ENCODE measurements at places on chromosomes 5 and 9.

GRCh38 chr5:3351581-3352442 lies 243.8 kb upstream of the IRX1 start:
- H3K27me3 ChIP-seq = no peaks in the 10 kb centered on the region
- no peak for DNase-seq
- H3K4me3 ChIP-seq = no peak overlapping the region
- H3K4me1 ChIP-seq = no peaks in the 10 kb centered on the region
- H3K36me3 ChIP-seq = no peaks in the 10 kb centered on the region

- H3K36me3 ChIP-seq = no peaks in the 10 kb centered on the region
- H3K4me1 ChIP-seq = no peaks in the 10 kb centered on the region
- no peak for DNase-seq
- no peaks in the 10 kb centered on the region for H3K27me3 ChIP-seq
- H3K27ac ChIP-seq = no peak overlapping the region
Measured at GRCh38 chr5:114467729-114468128, 105.9 kb downstream of the KCNN2 start.

DNA sequence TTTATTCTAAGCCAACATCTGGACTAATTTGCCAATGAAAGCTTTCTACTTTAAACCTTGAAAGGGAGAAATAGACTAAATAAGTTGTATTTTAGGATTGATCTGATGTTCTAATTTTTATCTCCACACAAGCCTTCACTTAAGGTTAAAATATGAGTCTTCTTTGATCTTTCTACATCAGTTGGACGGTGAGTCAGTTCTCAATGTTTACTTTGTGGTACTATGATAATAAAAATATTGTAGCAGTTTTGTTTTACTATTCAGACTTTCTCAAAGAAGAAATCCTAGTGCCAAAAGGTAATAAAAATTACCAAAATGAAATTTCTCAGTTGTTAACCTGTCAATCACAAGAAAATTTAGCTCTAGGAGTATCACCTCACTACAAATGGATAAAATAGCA lies 203.5 kb upstream of the RGMB start:
- H3K27me3 ChIP-seq = no peaks in the 10 kb centered on the region
- no peak overlapping the region for H3K4me3 ChIP-seq
- no peaks in the 10 kb centered on the region for H3K36me3 ChIP-seq
- no peaks in the 10 kb centered on the region for H3K4me1 ChIP-seq
- DNase-seq = no peak
- H3K27ac ChIP-seq = no peak overlapping the region

GRCh38 chr9:84773022-84773421 lies 103.5 kb downstream of the NTRK2 start:
- DNase-seq = no peak
- H3K4me3 ChIP-seq = no peak overlapping the region
- H3K4me1 ChIP-seq = no peaks in the 10 kb centered on the region

DNA sequence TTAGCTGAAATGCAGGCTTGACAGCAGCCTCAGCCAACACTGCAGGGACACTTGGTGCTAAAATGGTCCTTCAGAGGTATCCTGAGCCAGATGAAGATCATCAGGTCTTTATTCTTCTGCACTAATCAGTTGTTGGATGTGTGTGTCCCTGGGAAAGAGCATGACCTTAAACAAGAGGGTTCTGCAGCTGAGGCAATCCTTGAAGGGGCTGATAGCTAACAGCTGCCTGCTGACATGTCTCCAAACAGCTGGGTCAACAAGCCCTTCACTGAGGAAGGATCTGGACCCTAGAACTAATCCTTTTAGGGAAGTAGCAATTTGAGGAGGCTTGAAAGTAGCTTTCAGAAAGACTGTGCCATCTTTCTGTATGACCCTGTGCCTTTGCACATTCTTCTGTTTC lies 376.3 kb upstream of the ACTBL2 start:
- H3K4me1 ChIP-seq = no peaks in the 10 kb centered on the region
- no peak overlapping the region for H3K4me3 ChIP-seq
- no peaks in the 10 kb centered on the region for H3K36me3 ChIP-seq
- H3K27ac ChIP-seq = no peak overlapping the region

DNA sequence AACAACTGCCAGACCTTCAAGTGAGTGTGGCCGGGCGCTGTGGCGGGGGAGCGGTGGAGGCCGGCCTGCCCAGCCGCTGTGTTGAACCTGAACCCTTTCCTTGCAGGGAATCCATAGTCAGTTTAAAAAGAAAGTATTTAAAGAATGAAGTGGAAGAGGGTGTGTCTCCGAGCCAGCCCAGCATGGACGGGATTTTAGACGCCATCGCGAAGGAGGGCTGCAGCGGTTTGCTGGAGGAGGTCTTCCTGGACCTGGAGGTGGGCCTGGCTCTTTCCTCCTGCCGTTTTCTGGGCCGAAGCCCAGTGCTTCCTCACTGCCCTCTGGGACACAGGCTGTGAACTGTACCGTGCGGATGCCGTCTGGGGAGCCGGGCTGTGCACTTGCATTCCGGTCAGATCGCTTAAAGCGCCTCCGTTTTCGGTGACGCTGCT lies 19.1 kb downstream of the EXOC3 start:
- peak overlapping the region; percentile 94 for H3K27ac ChIP-seq
- peaks cover 61% of the 10 kb centered on the region for H3K4me1 ChIP-seq
- peaks cover 68% of the 10 kb centered on the region for H3K36me3 ChIP-seq

- no peak for DNase-seq
- H3K36me3 ChIP-seq = no peaks in the 10 kb centered on the region
- no peak overlapping the region for H3K27ac ChIP-seq
- peaks cover 5% of the 10 kb centered on the region for H3K27me3 ChIP-seq
- no peaks in the 10 kb centered on the region for H3K4me1 ChIP-seq
Measured at GRCh38 chr9:93191354-93191660, 7.4 kb downstream of the WNK2 start.

GRCh38 chr5:43694027-43694426 lies 91.0 kb downstream of the NNT start:
- H3K4me3 ChIP-seq = no peak overlapping the region
- H3K27me3 ChIP-seq = no peaks in the 10 kb centered on the region
- no peak for DNase-seq

- no peak overlapping the region for H3K27ac ChIP-seq
- no peaks in the 10 kb centered on the region for H3K27me3 ChIP-seq
- H3K4me3 ChIP-seq = no peak overlapping the region
- H3K4me1 ChIP-seq = no peaks in the 10 kb centered on the region
- no peaks in the 10 kb centered on the region for H3K36me3 ChIP-seq
- no peak for DNase-seq
Measured at GRCh38 chr5:64526734-64527439, 21.1 kb downstream of the RGS7BP start.

- H3K4me3 ChIP-seq = peak overlapping the region; percentile 74
- no peaks in the 10 kb centered on the region for H3K27me3 ChIP-seq
- peak overlapping the region; percentile 74 for H3K27ac ChIP-seq
Measured at GRCh38 chr5:74685979-74686631, 1.1 kb downstream of the HEXB start.

DNA sequence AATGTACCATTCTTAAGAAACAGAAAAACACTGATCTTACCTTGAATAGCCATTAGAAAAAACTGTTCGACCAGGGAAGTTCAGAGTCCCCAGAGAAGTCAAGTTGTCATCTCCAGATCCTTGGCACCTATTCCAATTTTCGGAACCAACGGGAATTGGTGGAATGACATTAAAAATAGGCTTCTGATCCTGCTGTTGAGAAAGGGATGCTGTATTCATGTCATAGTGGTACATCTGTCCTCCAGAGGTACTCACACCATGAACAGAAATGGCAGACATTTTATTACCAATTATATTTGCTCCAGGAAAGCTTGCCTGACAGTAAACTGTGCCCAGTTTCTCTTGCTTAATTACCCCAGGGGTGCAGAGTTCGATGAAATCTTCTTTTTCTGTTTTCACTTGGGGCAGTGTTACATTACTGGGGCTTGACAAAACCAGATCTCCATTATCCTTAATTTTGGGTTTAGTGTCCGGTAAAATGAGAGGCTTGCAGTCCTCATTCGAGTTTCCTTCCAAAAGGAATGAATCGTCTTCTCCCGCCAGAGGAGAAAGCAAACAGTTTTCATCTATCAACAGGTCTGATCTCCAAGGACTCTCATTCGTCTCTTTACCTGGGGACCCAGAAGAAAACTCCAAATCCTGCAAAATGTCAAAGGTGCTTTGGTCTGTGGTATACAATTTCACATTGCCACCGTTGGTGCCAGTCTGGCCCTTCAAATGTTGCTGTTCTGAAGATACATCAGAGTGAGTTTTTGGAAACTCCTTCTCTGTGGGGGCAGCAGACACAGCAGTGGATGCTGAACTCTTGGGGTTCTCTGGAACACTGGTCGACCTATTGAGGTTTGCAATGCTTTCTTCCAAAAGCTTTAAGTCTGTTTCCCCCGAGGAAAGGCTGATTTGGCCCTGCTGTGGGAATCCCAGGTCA lies 3.6 kb downstream of the NR3C1 start:
- peak overlapping the region; percentile 36 for H3K27ac ChIP-seq
- H3K4me1 ChIP-seq = peaks cover 56% of the 10 kb centered on the region
- H3K27me3 ChIP-seq = no peaks in the 10 kb centered on the region
- peaks cover 34% of the 10 kb centered on the region for H3K36me3 ChIP-seq
- peak overlapping the region; percentile 93 for H3K4me3 ChIP-seq

GRCh38 chr5:159184858-159185381 lies 24.4 kb downstream of the RNF145 start:
- no peaks in the 10 kb centered on the region for H3K27me3 ChIP-seq
- peak overlapping the region; percentile 84 for H3K27ac ChIP-seq
- no peak overlapping the region for H3K4me3 ChIP-seq
- peaks cover 74% of the 10 kb centered on the region for H3K4me1 ChIP-seq

DNA sequence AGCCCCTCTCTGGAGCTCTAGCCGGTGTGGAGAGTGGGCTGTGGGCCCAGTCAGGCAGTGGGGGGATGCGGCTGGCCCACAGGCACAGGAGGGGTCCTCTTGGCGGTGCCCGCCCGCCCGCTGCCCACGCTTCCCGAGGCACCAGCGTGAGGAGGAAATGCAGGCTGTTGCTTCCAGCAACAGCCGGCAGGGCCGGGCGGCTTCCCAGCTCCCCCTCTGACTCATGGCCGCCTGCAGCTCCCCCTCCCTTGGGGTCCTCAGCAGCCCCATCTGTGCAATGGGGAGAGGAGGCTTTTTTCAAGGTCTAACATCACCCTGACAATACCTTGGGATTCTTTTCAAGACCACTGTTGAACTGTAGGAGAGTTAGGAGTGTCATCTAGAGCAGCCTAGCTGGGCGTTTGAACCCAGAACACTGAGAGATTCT lies 10.4 kb downstream of the CXXC5 start:
- H3K27me3 ChIP-seq = peaks cover 4% of the 10 kb centered on the region
- H3K27ac ChIP-seq = peak overlapping the region; percentile 16
- no peaks in the 10 kb centered on the region for H3K36me3 ChIP-seq
- DNase-seq = no peak
- peaks cover 35% of the 10 kb centered on the region for H3K4me1 ChIP-seq
- H3K4me3 ChIP-seq = no peak overlapping the region

- H3K4me1 ChIP-seq = no peaks in the 10 kb centered on the region
- peaks cover 1% of the 10 kb centered on the region for H3K27me3 ChIP-seq
- H3K27ac ChIP-seq = no peak overlapping the region
- no peak for DNase-seq
Measured at GRCh38 chr9:110984890-110985437, 53.3 kb downstream of the LPAR1 start.

DNA sequence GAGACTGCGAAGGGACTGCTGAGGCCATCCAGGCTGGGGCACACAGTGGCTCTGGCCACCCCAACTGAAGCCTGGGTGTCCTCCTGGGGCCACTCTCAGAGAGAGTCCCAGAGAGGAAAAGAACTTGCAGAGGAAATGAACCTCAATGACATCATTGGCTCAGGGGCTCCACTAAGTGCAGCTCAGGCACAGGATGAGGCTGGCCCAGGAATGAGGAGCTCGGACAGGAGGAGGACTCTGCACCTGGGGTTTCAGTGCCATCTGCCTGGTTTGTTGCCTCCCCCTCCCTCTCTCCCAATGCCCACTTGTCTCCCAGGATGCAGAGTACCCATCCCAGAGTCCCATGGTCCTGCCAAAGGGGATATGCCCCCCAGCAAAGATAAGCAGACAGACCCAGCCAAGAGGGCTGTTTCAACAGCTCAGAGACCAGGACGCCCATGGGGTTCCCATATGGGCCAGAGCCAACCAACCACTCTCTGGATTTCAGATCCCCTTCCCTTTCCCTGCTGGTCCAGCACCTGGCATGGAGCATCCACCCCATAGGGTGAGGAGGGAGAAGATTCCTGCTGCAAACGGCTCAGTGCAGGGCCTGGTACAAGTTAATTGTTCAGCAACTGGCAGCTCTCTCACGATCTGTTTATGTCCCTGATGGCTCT lies 26.9 kb upstream of the OLFM1 start:
- H3K4me3 ChIP-seq = no peak overlapping the region
- no peak for DNase-seq
- H3K27ac ChIP-seq = no peak overlapping the region
- H3K4me1 ChIP-seq = no peaks in the 10 kb centered on the region
- H3K27me3 ChIP-seq = peaks cover 5% of the 10 kb centered on the region

DNA sequence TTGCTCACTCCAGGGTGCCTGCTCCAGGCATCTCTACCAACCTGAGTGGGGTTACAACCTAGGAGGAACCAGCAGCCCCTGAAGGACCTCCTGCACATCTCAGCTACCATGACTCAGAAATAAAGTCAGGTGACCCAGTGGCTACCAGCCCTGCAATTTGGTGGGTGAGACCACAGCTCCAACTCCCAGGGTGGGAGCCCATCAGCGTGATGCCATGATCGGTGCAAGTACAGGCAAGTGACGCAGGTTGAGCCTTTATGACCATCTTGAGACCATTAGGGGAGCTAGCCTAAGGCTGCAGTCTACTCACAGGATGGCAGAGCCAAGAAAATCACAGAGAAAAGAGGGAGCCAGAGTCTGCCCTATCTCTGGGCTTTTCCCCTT lies 8.6 kb downstream of the SEPTIN8 start:
- no peak for DNase-seq
- H3K27ac ChIP-seq = no peak overlapping the region
- no peaks in the 10 kb centered on the region for H3K36me3 ChIP-seq
- H3K4me3 ChIP-seq = no peak overlapping the region
- H3K4me1 ChIP-seq = no peaks in the 10 kb centered on the region

DNA sequence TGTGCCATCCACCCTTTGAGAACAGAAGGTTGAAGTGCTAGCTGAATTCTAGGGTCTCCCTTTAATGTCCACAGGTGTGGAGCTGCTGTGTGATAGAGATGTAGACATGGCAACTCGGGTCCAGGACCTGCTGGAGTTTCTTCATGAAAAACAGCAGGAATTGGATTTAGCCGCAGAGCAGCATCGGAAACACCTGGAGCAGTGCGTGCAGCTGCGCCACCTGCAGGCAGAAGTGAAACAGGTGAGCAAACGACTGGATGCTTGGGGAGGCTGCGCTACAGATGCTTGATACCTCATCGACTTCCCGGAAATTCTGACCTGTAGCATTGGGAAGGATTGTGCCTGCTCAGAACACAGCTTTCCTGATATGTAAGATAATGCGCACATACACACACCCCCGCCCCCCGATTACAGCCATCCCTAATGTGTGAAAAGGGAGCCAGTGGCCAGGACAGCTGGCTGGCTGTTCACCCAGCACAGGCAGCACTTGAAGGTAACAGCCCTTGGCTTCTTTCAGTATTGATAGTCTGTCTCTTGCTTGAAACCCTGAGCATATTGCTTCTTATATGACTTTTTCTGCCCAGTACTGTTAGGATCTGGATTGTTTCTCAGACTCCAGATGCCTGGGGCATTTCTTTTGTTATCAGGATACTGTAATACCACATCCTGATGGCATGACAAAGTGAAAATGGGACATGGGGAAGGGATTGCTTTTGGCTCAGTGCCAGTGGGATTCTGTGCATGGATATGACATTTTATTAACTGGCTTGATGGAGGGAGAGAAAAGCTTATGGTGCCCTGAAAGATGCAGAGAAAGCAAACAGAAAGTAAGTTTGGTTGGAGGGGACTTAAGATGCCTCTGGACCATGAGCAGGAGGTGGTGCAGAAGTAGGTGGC lies 216.8 kb upstream of the OTULINL start:
- H3K27ac ChIP-seq = peak overlapping the region; percentile 37
- H3K4me3 ChIP-seq = no peak overlapping the region
- no peaks in the 10 kb centered on the region for H3K36me3 ChIP-seq
- H3K27me3 ChIP-seq = no peaks in the 10 kb centered on the region

All from activated CD8-positive, alpha-beta T cell treated with anti-CD3 and anti-CD28 coated beads for 36 hours (primary cell).